ENCODE measurements at places on chromosomes 12 and 14. TPM values are rescaled to one million over a fixed set of nuclear protein-coding genes. Genes with fewer than 3 reads are reported as not detected.

GRCh38 chr12:44369998-44370397 is 506.1 kb downstream of the NELL2 start:
- no peak for DNase-seq

DNA sequence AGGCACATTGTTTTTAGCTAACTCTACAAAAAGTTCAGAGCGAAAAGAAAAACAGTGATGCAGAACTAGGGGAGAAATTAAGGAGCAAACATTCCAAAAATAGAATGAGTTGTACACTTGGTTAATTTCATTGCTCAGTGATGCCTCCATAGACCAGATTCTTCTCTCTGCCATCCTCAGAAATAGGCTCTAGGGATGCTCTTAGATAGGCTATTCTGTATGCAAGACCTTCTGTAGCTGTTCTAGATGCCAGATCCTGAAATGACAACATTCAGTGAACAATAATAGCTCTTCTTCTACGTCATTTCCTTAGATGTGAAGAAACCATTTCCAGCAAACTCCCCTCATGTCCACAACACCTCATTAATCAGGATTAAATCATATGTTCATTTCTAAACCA is 466.3 kb downstream of the DIO2 start:
- DNase-seq, result no peak

Gene NKX2-1
- not detected for total RNA-seq

GRCh38 chr12:124524231-124524925 is 43.0 kb downstream of the NCOR2 start:
- DNase-seq, result no peak

Gene STYK1
- not detected for total RNA-seq

Gene ACOT4
- 5.4 TPM for total RNA-seq

Gene TGM1
- 1.3 TPM for total RNA-seq

DNA sequence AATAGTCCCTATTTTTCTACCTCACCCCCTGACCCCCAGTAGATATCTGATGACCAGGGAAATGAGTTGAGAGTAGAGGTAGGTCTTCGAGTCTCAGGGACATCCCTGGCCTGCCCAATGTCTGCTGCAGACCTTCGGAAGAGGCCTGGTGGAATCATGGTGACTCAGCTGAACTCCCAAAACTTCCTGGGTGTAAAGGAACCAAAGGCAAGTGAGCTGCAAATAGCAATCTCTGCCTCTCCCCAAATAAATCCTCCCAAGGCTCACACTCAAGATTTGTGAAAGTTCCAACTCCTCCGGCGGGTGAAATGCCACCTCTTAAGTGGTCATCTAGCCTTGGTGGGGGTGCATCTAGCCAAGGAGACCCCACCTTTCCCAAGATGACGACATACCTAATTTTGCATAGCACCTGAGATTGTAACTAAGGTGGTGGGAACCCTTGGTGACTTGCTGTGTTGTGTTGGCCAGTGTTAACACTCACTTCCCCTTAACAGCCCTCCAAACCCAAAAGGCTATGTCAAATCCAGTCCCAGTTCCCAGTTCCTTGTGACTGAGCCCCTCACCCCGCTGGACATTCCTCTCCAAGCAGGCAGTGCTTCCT is 6.3 kb downstream of the ZFP36L1 start:
- peak; percentile 56 for DNase-seq

Gene DTX3
- 16.8 TPM for total RNA-seq

- no peak for DNase-seq
Measured at GRCh38 chr14:56002342-56002741, 115.9 kb upstream of the PELI2 start.

- peak; percentile 81 for DNase-seq
Measured at GRCh38 chr12:44875954-44876543, at the start of gene NELL2. TSS of gene NELL2 (minus strand) at chr12:44876315. CDS start at chr12:44875869, 446 bp downstream.

DNA sequence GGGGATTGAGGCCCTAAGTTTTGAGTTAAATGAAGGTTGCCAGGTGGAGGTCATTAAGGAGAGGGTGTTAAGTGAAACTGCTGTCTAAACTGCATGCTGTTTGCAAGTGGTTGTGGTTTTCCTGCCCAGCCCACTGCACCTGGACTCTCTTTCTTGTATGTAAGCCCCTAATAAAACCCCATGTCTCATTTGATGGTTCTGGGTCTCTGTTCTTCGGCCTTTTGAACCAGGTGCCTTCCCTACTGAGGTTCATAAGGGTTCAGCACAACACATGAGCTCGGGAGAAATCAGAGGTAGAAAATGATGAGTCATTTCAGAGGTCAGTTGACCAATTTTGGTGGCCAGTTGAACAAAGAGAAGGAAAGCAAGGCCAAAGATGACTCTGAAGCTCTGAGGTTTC is 382.5 kb downstream of the RPS29 start:
- no peak for DNase-seq

GRCh38 chr12:72872996-72873395 is 600.8 kb downstream of the TRHDE start:
- DNase-seq, result no peak

Gene IL26
- total RNA-seq, result not detected

GRCh38 chr12:43308776-43309175 is 243.2 kb downstream of the ADAMTS20 start:
- no peak for DNase-seq

Gene GLT8D2
- total RNA-seq, result not detected

DNA sequence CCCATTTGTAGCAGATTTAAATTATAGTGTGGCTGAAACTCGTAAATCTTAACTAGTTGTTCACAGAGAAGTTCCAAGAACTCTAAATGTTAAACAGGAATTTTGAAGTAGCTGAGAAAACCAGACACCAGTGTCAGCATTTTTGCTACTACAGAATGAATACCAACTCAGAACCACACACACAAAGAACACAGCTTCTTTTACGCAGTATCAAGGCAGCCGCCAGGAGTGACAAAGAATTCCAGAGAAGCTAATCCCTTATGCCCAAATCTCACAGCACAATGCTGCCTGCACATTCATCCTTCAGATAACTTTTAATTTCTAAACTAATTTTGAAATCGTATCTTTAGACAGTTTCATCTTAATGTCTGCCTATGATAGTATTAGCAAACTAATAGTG is 37.4 kb downstream of the SLC6A15 start:
- no peak for DNase-seq

DNA sequence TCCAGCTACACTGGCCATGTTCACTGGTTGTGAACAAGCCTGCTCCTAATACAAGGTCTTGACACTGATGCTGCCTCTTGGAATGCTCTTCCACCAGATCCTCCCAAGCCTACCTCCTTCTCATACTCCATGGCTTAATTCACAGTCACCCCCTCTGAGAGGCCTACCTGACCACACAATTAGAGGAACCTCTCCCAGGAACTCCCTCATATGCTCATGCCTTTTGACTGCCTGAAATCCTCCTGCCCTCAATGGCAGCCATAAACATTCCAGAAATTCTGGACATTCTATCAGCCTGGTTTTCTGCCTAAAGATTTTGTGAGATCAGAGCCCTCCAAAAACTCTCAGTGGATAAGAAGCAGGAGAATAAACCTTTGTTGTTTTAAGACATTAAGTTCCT is 340.2 kb downstream of the C12orf75 start:
- DNase-seq, result no peak

DNA sequence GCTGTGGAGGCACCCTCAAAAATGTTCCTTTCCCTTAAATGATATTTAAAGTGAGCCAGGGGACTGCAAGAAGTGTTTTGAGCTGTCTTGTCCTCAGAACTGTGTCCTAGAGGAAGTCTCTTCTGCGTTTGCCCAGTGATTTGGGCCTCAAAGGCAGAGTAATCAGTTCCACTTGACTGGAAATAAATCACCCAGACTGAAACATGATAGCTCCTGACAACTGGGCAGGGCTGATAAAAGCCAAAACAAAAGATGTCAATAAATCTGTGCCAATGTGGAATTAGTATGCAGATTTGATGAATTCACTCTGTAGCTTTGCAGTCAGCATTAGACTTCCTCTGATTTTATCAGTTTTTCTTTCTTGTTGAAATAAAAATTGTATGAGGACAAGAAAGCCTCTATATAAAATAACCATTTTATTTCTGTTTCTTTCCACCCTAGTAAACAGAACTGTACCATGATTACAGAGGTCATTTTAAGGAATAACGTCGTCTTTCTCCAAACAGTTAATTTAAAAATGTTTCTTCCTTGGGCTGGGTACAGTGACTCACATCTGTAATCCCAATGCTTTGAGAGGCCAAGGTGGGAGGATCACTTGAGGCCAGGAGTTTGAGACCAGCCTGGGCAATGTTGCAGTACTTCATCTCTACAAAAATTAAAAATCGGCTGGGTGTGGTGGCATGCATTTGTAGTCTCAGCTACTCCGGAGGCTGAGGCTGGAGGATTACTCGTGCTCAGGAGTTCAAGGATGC is 180.8 kb downstream of the ERC1 start:
- peak; percentile 62 for DNase-seq

Gene TSPAN19
- total RNA-seq, result not detected

GRCh38 chr14:103543140-103543539 is 14.1 kb downstream of the TRMT61A start:
- no peak for DNase-seq

DNA sequence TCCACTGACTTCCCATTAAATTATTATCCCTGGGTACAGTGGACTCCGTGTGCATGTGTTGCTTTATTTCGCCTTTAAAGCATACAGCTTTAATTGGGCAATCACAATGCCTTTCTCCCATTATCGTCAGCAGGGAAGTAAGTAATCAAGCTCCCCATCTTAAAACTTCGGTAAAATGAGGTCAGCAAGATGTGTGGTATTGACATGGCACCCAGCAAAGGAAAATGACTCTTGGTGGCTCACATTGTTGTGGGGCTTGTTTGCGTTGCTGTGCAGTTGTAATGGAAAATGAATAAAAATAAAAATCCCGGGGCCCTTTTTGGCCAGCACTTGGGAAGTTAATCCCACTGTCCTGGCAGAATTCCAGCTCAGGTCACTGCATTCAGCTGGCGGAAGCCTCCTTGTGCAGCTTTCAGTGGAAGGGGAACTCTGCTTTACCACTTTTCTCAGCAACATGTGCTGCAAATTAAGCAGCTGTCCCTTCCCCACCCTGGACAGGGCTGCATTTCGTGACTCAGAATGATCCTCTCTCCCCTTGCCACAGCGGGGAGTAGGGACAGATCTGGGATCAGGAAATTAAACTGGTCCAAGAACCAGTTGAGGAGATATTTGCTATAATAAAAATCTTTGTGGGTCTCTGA is 13.9 kb upstream of the ATP2A2 start:
- DNase-seq, result no peak

- no peak for DNase-seq
Measured at GRCh38 chr12:20477672-20478071, 109.3 kb downstream of the PDE3A start.

Data from Karpas-422 (cell line).